ENCODE measurements at places on chromosomes 12 and 14.

DNA sequence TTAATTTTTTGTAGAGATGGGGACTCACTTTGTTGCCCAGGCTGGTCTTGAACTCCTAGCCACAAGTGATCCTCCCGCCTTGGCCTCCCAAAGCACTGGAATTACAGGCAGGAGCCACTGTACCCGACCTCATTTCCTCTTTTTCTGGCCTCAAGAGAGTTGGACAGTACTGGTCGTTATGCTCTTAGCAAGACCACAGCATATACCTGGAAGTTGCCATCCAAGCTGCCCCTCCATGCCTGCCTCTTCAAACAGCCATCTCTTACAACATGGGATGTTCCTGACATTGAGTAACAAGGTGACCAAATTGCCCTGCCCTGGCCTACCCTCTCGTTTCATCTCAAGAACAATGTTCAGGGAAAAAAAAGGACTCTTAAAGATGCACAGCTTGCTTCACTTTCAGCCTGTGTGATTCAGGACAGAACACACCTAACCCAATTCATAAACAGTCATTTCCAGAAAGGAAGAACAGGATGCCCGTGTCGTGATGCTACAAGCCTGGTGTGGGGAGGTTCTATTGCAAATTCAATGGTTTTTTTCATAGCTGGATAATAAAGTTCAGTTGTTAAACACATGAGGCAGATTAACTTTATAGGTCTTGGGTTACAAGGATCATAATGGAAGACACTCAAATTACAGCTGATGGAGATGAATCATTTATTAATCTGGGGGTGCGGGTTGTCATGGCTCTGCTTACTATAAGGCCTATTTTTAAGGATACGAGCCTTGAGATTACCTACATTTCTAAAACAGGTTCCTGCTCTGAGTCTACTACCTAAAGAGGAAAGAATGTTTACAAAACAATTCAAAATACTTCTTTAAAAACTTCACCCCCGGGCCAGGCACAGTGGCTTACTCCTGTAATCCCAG, 11.9 kb downstream of the GLTP start:
- DNase-seq = no peak

- no peak for DNase-seq
These were observed 1.5 kb upstream of the NOVA1 start for GRCh38 chr14:26599291-26599690.

- DNase-seq = no peak
These were observed 72.1 kb downstream of the AVPR1A start for GRCh38 chr12:63078906-63079305.

DNA sequence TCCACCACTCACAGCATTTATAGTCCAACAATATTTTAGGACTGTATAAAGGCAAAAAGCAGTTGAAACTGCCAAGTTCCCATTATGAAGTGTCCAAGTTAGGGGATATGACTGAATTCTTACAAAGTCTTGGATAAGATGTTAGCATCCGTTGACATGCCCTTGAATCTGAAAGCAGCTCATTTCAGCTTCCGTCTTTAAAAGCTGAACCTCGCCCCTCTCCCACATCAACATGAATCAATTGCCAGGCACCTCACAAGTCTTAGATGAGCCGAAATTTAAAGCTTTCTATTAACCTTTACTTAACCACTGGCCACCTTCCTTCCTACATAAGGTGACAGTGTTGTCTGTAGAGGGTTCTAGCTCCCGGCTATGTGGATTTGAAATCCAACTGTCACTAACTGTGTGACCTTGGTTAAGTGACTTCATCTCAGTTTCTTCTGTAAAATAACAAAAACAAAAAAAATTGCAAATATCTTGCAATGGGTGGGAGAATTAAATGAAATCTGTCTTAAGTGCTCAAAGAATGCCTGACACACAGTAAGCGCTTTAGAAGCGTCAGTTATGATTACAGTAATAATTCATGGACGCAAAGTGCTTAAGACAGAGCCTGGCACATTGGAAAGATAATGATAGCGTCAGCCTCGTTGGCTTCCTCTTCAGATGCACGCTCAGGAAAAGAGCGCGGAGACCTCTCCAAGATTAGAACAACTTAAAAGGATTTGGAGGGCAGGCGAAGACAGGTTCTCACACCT, 1.2 kb downstream of the PPP1CC start:
- peak; percentile 11 for DNase-seq

GRCh38 chr14:90697132-90697531, 119.1 kb downstream of the TTC7B start:
- DNase-seq = no peak

- DNase-seq = no peak
These were observed 315.9 kb downstream of the NRXN3 start for GRCh38 chr14:78486081-78486480.

- DNase-seq = no peak
These were observed 56.5 kb upstream of the ZFP36L1 start for GRCh38 chr14:68849416-68849815.

DNA sequence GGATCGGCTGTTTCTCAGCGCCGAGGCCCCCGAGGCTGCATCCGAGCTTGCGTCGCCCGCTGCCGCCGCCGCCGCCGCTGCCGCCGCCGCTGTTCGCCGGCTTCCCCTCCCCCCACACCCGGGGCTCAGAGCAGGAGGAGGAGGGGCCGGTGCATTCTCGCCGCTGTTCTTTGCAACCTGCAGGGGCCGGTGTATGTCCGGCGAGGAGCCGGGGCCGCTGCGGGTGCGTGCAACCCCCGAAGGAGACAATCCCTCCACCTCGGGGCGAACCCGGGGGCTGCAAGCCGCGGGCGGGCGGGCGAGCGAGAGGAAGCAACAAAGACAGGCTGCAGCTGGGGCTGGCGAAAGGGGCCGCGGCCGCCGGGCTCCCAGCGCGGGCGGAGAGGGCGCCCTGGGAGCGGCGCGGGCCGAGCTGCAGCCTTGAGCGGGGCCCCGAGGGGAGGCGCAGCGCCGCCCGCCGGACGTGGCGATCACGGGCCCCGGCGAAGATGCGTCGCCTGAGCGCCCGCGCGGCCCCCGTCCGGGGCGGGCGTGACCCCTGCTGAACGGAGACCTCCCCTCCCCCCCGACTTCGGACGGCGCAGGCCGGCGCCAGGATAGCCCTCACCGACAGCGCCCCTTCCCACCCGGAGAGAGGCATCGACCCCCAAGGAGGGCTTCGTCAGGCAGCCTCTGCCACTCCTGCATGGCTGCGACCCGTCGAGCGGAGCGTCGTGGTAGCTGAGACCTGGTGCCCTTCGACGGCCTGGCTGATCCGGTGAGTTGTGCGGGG, 702 bp downstream of the FAM222A start:
- DNase-seq = peak; percentile 47

DNA sequence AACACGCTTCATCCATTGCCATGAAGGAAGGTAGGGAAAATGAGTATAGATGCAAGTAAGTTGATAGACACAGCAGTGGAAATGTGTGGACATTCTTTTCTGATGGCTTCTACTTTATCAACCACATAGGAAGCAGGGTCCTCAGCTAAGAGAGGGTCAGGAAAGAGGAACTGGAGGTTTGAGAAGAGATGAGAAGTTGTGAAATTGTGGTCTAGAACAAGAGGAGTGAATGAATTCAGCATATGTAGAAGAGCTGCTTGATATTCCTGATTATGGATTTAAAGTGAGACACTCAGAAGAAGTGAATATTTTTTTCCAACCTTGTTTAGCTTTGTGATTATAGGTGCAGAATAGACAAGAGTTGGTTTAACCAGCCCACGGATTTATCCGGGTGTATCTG, 128.5 kb downstream of the SLC15A5 start:
- DNase-seq = no peak

DNA sequence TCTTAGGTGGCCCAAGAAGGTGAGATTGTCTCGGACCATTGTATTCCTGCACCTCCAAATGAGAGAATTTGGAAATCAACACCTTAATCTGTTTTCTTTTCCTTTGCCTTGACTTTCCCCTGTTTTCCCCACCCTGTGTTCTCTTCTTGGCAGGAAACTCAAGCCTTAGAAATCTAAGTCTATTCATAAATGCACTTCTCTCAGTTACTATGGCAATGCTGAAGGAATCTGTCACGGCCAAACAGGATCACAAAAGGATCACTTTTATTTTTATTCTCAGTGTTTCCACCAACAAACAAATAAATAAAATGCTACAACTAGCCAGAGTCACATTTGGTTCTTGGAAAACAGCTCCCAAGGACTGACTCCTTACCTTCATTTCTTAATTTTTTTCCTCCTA, 270.5 kb downstream of the BCAT1 start:
- no peak for DNase-seq

Data from stimulated activated CD4-positive, alpha-beta T cell treated with anti-CD3 and anti-CD28 coated beads, Interleukin-2, amount 100 ng/mL, for 48 hours (primary cell).